ENCODE measurements at places on chromosomes 4 and X.

GRCh38 chr4:42904986-42905385, 12.5 kb downstream of the GRXCR1 start:
- DNase-seq, result no peak

GRCh38 chr4:188428935-188429334, 289.7 kb downstream of the TRIML1 start:
- DNase-seq, result no peak

- no peak for DNase-seq
Measured at GRCh38 chr4:27913738-27914137, 1053.1 kb downstream of the STIM2 start.

DNA sequence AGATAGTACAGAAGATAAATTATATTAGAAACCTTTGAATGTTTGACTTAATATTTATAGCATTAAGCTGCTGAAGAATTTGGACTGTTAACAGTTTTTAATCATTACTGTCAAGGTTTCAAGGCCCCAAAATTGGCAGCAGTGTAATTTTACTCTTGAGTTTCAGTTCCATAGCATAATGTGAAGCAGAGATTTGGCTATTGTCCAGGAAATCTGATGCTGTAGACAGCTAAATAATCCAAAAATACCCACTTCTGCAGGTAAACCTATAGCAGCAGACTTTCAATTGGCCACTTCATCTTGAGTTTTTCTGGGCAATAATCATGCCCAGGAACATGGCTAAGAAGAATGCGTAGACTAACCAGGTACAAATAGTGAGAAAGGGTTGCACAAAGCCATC, 85.0 kb downstream of the RCHY1 start:
- no peak for DNase-seq

- DNase-seq, result no peak
Measured at GRCh38 chr4:8544282-8544681, 35.9 kb upstream of the GPR78 start.

DNA sequence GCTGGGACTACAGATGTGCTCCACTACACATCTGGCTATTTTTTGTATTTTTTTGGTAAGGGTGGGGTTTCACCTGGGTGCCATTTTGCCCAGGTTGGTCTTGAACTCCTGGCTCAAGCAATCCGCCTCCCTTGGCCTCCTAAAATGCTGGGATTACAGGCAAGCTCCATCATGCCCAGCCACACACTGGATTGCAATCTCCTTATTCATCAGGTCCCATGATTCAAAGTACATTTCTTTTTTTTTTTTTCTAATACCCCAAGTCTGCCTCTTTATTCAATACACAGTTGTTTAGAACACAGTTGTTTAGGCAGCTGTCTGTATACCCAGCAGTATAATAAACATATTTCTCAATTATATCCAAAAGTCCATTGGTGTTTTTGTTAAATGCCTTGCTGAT, 130.3 kb upstream of the ARSJ start:
- DNase-seq, result no peak

DNA sequence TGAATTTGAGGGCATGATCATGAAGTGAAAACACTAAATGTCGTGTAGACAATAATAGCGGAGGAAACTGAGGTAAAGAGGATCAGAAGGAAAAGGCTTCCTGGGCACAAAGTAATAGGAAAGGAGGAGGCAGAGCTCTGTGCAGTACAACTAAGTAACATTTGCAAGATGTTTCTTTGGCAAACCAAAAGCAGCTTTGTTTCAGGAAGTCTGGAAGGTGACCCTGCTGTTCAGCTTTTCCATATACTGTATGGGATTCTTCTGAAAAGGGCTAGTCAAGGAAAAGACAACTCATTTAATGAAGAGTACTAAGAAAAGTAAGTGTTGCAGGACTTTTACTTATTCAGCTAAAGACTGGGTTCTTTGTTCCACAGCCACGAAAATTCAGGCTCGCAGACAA, 463.1 kb downstream of the PCDH7 start:
- no peak for DNase-seq

DNA sequence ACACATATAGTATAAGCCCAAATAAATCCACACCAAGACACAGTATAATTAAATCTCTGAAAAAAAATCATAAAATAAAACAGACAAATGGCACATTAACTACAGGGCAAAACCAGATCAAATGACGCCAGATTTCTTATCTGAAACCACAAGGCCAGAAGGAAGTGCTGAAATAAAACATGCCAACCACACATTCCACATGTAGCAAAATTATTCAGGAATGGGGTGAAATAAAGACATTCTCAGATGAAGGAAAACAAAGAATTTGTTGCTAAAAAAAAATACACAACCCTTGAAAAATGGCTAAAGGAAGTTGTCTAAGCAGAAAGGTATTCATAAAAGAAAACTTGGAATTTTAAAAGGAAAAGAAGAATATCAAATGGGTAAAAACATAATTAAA, 4.5 kb upstream of the DCAF12L1 start:
- DNase-seq, result no peak

DNA sequence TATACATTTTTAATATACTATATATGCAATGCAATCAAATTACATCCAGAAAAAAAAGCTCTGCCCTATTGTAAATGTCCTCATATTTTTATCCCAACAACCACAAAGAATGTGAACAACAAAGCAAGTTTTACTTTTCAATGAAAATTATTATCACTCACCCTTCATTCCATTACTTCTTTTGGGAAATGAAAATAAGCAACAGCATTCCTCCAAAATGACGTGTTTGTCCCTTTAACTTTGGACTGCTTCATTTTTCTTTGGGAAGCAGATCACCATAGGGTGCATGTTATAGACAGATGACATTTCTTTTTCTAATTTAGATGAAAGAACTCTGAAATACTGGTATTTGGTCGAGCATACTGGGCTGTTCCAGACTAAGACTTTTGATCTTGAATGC, 667.1 kb upstream of the BOD1L1 start:
- DNase-seq, result no peak

DNA sequence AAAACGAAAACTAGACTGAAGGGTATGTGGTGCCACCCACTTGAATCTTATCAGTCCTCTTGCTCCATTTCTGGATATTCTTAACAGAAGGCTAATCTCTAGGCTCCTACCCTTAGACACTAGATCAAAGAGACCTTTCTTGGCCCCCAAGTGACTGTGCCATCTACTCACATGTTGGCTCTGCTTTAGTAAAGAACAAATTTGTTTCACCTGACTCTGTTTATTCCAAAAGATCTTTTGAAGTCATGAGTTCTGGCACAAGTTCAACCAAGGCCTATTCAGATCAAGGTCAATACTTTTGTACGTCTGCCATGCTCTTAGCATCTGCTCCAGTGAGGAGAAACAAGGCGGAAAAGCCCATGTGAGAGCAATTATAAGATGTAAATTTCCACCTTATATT, 37.3 kb downstream of the MAGEB17 start:
- DNase-seq, result no peak

DNA sequence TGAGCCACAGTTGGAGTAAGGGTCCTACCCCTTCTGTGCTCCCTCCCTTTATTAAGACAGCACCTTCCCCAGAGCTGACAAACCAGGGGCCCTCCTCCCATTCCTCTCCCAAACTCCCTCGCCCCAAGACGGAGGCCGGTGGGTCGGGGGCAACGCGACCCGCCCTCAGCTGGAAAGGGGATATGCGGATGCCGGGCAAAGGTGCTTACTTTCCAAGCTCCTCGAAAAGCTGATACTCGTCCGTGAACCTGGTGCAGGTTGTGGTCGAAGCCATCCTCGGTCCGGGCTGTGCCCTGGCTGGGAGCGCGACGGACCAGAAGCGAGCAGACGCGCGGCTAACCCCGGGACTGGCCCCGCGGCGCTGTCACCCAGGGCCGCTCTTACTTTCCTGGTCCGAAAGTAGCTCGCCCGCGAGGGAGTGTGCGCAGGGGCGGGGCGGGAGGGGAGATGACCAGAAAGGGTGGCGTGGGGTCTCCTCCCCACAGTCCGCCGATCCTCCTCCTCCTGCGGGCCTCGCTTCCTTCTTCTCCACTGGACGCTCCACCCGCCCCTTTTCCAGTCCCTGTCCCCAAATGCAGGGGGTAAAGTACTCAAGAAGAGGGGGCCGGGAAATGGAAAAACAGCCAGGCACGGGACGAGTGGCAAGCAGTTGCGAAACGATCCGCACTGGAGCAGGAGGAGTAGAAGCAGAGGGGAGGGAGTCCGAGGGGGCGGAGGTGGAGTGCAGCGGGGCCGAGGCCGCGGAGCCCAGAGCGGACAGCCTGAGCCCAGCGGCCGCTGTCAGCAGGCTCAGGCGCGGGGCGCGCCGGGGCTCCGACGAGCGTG, 531 bp downstream of the CAMK2D start:
- peak; percentile 29 for DNase-seq

DNA sequence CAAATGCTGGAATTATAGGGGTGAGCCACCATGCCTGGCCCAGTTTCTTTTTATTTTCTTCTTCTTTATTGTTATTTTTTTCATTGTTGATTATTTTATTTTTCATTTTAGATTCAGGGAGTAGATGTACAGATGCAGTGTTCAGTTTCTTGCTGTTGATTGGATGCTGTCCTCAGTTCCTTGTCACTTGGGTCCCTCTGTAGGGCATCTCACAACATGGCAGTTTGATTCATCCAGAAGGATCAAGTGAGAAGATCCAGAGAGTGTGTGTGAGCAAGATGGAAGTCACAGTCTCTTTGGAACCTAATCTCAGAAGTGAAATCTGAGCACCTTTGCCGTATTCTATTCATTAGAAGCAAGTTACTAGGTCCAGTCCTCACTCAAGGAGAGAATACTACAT, 20.9 kb downstream of the HMGB3 start:
- no peak for DNase-seq

DNA sequence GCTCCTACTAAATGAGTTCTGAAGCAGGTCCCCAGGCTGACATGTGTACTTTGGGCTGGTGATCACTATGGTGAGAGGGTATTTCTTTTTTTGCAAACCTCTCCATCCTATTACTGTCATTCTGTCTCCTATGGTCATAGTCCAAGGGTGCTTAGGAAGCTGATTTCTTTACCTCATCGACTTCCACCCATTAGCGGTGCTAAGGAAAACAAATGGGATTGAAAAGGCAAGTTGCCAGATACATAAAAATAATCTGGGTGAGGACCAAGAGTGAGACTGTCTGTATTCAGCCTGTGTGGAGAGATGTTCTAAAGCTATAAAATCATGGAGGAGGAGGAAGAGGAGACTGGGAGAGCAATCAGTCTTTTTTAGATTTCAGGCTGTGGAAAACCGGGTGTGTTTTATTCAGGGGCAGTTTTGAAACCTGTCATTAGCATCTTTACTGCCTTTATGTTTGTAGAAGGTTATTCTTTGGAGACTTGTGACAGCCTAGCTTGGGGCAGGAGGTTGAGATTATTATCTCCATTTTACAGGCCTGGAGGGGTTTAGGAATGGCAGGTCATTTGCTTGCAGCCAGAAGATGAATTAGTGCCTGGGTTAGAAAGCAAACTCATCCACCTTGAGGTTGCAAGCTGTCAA, 1.9 kb downstream of the TMEM164 start:
- no peak for DNase-seq

- DNase-seq, result no peak
Measured at GRCh38 chrX:3178329-3178728, 137.1 kb downstream of the ARSF start.

DNA sequence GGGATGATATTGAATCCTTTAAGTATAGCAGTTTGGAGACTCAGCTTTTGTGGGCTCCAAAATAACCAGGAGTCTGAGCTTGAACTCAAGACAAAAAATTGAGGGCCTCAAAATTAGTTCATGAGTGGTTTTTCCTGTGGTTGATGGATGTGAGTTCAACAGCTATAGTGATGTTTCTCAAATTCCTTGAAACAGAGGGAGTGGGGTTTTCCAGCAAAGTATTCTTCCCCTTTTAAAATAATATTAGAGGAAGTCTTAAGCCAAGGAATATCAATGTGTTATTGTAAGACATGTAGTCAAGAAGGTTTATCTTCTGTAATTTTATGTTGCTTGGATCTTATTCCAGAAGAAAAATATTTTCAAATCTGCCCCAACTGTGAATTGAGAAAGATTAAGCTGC, 10.6 kb downstream of the OTC start:
- DNase-seq, result no peak

DNA sequence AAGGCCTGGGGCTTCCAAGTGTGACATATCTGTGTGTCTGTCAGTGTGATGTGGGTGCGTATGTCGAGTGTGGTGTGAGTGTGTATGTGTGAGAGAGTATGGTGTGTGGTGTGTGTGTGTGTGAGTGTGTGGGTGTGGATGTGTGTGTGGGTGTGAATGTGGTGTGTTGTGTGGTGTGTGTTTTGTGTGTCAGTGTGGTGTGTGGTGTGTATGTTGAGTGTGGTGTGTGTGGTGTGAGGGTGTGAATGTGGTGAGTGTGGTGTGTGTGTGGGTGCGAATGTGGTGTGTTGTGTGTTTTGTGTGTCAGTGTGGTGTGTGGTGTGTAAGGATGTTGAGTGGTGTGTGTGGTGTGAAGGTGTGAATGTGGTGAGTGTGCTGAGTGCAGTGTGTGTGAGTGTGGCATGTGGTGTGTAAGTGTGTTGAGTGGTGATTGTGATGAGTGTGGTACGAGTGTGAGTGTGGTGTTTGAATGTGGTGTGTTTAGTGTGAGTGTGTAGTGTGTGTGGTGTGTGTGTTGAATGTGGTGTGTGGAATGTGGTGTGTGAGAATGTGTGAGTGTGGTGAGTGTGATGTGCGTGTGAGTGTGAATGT, 61.6 kb upstream of the SORCS2 start:
- DNase-seq, result no peak

- DNase-seq, result no peak
Measured at GRCh38 chr4:173991316-173991715, 292.2 kb downstream of the FBXO8 start.

DNA sequence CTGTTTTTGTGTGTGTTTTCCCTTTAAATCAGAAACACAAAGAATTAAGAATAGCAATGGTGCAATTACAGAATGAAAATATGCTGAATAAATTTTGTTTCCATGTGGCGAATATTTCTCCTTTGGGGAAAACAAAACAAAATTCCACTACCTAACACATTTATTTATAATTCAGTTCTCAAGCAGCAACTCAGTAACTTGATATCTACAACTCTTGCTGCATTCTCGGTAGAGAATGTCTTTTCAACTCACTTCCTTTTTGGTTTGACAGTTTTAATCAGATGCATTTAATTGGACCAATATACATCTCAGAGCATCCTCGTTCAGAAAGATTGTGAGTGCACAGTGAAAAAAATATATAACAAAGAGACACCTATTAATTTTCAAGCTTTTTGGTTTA, 30.8 kb downstream of the ZNF827 start:
- no peak for DNase-seq

- DNase-seq, result no peak
Measured at GRCh38 chr4:53313510-53313909, 52.4 kb downstream of the SCFD2 start.

- DNase-seq, result no peak
Measured at GRCh38 chr4:189445613-189446012, 495.1 kb upstream of the FRG1 start.

GRCh38 chrX:103464072-103464773, 55.1 kb downstream of the RAB40A start:
- DNase-seq, result no peak

Data from activated gamma-delta T cell (primary cell).